NCI-H524 (cell line): ENCODE measurements at places on chromosomes 5 and 9.

- DNase-seq, result peak; percentile 97
Observed at GRCh38 chr9:136109351-136110081, 9.2 kb downstream of the TMEM250 start.

DNA sequence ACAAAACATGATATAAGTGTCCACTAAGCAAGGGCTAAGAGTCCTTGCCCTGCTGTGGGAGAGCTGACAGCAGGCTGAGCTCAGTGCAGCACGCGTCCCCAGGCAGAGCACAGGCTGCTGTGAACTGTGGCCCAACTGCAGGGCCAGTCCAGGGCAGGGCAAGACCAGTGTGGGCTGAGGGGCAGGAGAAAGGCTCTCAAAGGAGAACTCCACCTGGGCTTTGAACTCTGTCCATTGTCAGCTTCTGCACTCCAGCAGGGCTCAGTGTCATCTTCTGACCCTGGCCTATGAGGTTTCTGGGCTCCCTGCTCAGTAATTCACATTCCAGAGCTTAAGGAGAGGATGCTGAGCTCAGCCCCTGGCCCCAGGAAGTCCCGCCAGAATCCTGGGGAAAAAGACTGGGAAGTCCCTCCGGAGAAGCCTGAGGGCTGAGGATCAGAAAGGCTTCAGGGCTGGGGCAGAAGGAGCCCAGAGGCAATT, 37.4 kb downstream of the LHFPL2 start:
- DNase-seq, result no peak

- DNase-seq, result no peak
Observed at GRCh38 chr5:159342840-159343239, 12.6 kb upstream of the IL12B start.

GRCh38 chr9:15077946-15078729, 167.9 kb upstream of the FREM1 start:
- no peak for DNase-seq

- no peak for DNase-seq
Observed at GRCh38 chr5:168477060-168477459, 9.2 kb upstream of the RARS1 start.

DNA sequence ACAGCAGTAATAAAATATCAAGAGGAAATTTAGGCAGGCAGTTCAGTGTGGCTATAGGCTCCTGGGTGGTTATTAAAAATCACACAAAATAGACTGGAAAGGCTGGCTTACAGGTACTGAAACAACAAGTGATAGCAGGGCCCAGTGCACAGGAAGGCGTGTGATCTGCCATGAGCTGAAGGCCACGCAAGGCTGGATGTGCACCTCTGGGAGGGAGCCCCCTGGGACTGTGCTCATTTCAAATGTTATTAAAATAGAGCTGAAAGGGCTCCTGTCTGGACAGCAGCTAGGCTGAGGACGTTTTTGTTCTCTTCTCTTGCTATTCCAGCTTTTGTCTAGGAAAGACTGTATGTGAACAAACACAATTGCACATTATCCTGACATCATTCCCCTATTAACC, 324.3 kb upstream of the RFX3 start:
- DNase-seq, result no peak
